ENCODE measurements at places on chromosomes 16 and 17.

- no peak for DNase-seq
Observed at GRCh38 chr16:85333337-85333736, 221.1 kb upstream of the CIBAR2 start.

DNA sequence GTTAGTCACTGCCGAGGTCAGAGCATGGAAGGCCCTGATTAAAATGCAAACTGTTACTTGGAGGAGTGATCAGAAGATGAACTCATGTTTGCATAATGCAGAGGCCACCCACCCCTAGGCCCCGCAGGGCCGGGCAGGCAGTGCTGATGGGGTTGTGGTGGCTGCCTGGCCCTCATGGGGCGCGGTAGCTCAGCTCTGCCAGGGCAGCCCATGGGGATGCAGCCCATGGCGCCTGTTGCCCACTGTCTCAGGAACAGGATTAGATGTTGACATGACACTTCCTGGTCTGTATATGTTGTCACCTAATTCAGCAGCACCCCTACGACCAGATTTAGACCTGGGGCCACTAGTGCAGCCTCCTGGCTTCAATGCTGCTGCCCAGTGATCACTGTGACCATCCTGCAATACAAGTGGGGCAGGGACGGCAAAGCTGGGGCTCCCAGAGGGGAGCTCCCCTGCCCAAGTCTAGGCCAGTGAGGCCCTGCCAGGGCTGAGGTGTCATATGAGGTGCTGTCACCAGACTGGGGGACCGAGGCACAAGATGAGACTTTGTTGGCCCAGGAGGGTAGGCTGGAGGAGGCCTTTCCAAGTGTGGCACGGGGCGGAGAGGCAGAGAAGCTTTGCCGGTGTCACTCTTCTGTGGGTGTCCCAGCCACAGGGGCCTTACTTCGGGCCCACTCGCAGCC is 49.1 kb downstream of the RAI1 start:
- no peak for DNase-seq

DNA sequence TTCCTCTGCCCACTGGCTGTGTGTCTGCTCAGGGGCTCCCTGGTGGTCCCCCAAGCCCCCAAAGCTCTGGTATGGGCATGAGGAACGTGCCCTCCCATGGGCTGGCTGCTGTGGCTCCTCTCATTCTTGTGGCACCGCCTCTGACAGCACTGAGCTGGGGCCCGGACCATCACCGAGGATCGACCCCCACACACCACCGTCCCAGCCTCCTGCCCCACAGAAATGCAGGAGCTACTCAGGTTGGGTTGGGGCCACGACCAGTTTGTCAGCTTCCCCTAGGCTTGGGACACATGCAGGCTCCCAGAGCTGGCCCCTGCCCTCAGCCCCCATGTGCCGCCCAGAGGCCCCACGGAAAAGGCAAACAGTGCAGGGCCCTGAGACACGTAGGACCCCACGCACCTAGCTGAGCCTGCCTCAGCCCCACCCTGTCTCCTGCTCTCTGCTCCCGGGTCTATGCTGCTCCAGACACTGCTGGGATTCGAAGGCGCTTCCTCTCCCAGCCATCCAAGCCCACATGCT is 3.3 kb upstream of the CASKIN1 start:
- no peak for DNase-seq

GRCh38 chr17:61057257-61057656 is 342.4 kb upstream of the TBX2 start:
- DNase-seq, result no peak

GRCh38 chr16:63938661-63939060 is 1183.2 kb downstream of the CDH11 start:
- DNase-seq, result no peak

DNA sequence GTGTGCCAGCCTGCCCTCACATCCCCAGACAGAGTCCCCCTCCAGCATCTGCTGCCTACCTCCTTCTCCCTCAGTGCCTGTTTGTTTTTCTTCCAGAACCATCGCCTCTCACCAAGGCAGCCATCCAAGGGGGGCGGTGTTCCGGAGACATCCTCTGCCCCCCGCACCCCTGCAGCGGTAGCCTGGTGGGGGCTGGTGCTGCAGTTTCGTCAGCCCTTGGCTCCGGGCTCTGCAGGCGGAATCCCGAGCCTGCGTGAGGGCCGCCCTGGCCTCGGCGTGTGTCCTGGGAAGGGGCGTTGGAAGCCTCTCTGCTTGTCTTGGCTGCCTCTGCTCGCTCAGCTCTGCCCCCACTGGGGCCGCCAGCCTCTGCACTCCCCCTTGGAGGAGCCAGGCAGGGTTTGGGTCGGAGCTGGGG is 126.0 kb upstream of the CIBAR2 start:
- peak; percentile 93 for DNase-seq

DNA sequence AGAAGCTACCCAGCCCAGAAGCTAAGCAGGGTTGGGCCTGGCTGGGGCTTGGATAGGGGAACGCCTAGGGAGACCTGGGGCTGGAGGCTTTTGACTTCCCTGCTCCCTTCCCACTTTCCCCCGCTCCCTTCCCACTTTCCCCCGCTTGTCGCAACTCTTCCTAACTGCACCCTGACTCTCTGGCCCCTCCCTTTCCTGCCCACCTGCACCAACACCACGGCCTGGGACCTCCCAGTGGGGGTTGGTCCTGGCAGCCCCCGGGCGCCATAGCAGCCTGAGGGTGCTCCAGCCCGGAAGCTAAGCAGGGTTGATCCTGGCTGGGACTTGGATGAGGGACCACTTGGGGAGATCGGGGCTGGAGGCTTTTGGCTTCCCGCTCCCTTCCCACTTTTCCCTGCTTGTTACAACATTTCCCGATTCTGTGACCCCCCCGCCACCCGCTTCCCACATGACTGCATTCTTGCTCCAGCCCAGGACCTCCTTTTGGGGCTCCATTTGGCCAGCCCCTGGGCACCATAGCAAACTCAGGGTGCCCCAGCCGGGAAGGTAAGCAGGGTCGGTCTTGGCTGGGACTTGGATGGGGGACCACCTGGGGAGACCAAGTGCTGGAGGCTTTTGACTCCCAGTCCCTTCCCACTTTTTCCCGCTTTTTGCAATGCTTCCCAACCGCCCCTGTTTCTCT is 2287.0 kb downstream of the TP53TG3F start:
- no peak for DNase-seq

- DNase-seq, result no peak
Observed at GRCh38 chr16:57530104-57530521, 6.3 kb downstream of the CCDC102A start.

- DNase-seq, result no peak
Observed at GRCh38 chr17:10439816-10440215, 18.1 kb upstream of the MYH8 start.

GRCh38 chr16:8941718-8942344 is 21.9 kb downstream of the USP7 start:
- DNase-seq, result no peak

GRCh38 chr17:62898239-62898864 is 67.7 kb upstream of the TANC2 start:
- no peak for DNase-seq

Measured in NCI-H2171 treated with DMSO at 0.1 percent for 48 hours (cell line).